ENCODE measurements at places on chromosomes 5 and 9. TPM values are rescaled to one million over a fixed set of nuclear protein-coding genes. Genes with fewer than 3 reads are reported as not detected.

The TMEM267 gene
- total RNA-seq: 14.0 TPM

The GNPDA1 gene
- total RNA-seq: 80.7 TPM

The ST8SIA4 gene
- total RNA-seq: 0.22 TPM

The SLC6A18 gene
- total RNA-seq: not detected

The SLC45A2 gene
- total RNA-seq: under 0.01 TPM
